T-helper 9 cell (primary cell): ENCODE measurements at places on chromosomes 2 and 18.

- DNase-seq = no peak
Measured at GRCh38 chr2:181252262-181253148, 204.7 kb upstream of the ITGA4 start.

DNA sequence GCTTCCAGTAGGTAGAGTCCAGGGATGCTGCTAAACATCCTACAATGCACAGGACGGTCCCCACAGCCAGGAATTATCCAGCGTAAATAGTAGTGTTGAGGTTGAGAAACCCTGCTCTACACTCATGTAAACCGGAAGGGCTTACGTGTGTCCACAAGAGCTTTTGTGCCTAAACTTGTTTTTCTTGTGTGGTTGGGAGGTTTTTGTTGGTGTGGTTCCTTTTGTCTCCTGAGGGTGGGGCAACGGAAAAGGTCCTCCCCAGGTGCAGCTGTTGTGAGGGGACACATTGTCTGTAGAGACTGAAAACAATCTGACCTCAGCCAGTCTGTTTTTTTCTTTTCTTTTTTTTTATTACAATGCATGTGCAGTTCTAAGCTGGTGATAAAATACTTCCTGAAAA, 72.7 kb upstream of the MGAT5 start:
- DNase-seq = peak; percentile 35

DNA sequence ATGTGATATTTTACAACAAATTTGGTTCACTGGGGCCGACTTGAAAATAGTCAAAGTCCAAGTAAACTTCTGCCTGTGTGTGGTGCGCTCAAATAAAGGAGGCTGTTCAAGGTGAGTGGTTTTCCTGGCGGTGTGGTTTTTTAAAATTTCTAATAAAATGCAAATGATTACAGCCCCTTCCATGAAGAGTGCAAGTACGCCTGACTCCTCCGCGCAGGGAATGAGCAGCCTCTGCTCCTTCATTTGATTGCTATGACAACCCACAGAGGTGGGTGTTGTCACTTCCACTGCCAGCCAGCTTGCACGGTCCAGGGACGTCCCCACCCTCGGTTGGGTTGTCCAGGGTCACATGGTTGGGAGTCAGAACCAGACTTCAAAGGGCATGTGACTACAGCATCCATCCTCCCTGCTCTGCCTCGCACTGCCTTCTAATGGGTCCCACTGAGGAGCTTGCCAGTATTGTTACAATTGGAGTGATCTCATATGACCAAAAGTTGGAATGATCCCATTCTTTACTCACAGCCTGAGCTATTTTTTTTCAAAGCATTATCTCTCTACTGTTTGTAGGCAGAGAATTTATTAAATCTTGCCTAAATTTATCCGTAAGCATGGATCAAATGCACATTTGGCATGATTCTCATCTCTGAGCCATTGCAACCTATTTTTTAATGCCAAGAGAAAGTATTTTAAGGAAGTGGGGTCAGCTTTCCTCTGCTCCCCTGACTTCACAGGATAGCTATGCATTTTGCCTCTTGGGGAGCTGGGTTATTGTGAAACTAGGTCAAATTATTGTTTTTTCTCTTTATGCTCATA, 121.3 kb downstream of the AGAP1 start:
- no peak for DNase-seq

GRCh38 chr2:130334026-130334425, 8.7 kb upstream of the IMP4 start:
- no peak for DNase-seq

DNA sequence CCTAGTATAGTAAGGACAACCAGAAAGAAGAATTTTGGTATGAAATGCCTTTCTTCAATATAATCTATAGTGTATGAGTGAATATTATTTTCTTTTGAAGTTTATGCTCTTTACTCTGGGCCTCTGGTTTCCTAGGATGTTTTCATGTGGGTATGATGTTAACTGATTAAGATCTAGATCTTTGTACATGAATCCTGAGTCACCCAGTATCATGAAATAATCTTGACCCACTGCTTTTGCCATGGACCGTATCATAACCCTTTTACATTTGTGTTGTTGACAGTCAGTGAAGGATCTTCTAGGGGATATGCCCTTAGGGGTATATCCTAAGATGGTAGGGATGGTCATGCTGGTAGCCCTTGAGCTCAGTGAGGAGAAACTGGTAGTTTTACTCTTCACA, 100.3 kb downstream of the RAB3GAP1 start:
- DNase-seq = no peak

- DNase-seq = no peak
Measured at GRCh38 chr2:143575340-143575739, 446.1 kb downstream of the ARHGAP15 start.

- no peak for DNase-seq
Measured at GRCh38 chr2:8981876-8982275, 21.6 kb downstream of the MBOAT2 start.

GRCh38 chr2:192809173-192809572, 614.4 kb upstream of the TMEFF2 start:
- no peak for DNase-seq

- DNase-seq = no peak
Measured at GRCh38 chr2:128798502-128799283, 480.0 kb upstream of the HS6ST1 start.

GRCh38 chr2:130776550-130776949, 21.2 kb downstream of the AMER3 start:
- no peak for DNase-seq

DNA sequence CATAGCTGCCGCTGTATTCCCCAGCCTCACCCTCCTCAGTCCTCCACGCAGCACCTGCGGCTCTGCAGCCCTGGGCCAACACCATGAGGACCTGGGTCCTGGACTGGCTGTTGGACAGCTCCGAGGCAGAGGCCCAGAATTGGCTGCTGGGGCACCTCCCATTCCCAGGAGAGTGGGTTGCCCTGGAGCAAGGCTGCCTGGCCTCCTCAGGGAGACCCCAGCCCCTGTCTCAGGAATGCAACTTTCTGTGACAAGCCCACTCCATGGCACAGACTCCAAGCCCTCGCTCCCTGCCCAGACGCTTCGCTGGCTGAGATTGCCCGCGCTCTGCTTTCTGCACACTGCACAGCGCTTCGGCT, 33.0 kb downstream of the CYP26B1 start:
- no peak for DNase-seq

DNA sequence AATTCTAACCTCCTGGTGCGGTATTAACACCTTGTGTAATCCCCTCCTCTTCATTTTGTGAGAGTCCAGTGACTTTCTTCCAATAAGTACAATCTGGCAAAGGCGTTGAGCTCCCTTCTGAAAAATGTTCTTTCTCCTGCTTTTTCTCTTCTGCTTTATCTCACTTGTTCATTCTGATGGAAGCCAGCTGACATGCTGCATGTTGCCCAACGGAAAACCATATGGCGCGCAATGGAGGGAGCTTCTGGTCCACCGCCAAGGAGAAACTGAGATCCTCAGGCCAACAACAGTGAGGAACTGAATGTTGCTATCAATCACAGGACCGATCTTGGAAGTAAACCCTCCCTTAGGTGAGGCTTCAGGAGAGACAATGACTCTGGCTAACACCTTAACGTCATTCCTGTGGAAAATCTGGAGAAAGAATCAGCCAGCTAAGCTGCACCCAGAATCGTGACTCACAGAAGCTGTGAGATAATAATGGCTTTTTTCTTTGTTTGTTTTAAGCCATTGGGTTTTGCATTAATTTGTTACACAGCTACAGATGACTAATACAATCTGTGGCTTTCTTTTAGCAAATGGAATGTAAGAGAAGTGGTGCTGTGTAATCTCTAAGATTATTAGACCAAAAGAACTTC, 1323.9 kb upstream of the DDX18 start:
- no peak for DNase-seq
